ENCODE measurements at places on chromosomes 3 and 15.

DNA sequence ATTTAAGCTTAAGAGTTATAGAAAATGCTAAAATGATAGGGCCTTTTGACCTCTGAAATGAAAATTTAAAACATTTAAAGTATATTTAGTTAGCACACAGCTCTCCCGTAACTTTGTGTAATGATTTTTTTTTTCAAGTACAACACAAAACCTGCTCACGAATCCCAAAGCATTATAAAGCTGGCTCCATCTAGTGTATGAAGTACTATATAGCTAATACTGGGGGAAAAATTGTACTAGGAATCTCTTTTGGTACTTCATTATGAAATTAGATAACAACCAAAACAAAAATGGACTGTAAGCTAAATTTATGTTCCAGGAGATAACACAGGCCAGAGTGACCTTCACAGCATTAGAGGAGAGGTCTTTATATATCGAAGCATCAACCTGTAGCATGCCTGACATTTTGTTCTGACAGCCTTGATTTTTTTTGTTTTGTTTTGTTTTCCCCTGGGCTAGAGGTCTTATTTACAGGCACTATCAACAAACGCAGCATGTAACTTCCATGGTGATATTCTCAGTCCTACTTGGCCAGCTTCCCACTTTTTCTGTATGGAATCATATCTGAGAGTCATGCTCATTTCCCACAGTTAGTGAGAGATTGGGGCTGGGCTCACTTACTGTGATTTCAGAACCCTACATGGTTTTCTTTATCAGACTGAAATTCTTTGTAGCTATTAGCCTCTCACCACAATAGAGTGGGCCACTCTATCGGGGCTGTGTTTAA, 116.3 kb downstream of the MITF start:
- peak; percentile 88 for DNase-seq

GRCh38 chr3:128271536-128272332, 118.5 kb downstream of the EEFSEC start:
- no peak for DNase-seq

- no peak for DNase-seq
Observed at GRCh38 chr3:57791245-57791644, 35.1 kb downstream of the SLMAP start.

DNA sequence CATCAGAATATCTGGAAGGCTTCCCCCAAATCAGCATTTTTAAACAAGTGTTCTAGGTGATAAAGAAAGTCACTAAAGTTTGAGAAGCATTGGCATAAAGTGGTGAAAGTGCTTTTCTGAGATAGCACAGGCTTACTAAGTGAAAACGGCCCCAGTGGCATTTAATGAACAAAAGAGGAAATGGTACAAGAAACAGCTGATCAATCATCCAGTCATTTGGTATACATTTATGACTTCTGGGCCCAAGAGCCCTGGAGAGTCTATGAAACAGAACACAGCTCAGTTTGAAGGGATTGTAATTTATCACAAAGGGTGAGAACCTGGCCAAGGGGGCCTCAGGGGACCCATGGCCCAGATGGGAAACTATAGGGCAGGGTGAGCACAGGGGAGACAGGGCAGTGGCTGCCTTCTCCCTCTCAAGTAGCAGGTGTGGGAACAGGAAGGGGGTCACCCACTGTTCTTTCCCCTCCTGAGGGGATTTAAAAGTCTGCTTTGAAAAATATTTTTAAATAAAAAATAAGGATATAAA, 265.5 kb upstream of the ROPN1 start:
- no peak for DNase-seq

DNA sequence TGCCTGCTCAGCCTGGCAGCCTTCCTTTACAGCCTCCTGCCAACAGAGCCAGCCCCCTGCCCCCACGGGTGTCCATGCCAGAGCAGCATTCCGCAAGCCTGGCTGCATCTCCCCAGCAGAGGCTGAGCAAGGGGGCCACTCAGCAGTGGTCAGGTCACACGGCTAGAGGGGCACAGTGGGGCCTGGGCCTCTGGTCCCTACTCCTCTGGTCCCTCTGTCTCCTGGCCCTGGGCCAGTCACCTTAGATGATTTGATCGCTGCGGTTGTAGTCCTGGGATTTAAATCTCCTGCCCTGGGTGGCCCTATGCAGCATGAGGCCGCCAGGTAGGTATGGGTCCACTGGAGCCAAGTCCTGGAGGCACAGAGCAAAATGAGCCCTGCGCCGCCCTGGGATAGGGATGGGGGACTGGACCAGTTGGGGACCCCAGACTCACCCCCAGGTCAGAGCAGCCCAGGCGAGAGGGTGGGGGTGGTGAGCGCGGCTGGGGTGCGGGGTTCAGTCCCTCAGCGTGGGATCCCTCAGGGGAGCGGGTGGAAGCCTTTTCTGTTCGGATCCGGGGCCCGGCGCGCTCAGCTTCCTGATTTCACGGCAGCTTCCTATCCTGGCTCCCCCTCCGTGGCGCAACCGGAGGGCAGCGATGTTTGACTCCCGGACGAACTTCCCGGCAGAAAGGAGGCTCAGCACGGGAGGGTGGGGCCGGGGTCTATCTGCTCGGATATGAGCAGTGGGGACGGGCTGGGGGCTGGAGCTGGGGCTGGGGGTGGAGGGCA, at the start of gene ZBTB47:
Gene ZBTB47, plus strand, starts transcription at position 138 of the 771 bp plus-strand sequence. CDS start 4,659 bp downstream, outside the sequence.
- DNase-seq = peak; percentile 50

- DNase-seq = no peak
Observed at GRCh38 chr3:192843723-192844485, 73.8 kb downstream of the MB21D2 start.

GRCh38 chr15:75801859-75802593, 41.2 kb upstream of the UBE2Q2 start:
- DNase-seq = peak; percentile 48

- DNase-seq = no peak
Observed at GRCh38 chr3:187880851-187881250, 135.6 kb upstream of the BCL6 start.

- peak; percentile 67 for DNase-seq
Observed at GRCh38 chr15:48190932-48191573, 412 bp upstream of the CTXN2 start.
